Choroid plexus epithelial cell (primary cell): ENCODE measurements at places on chromosomes 1 and 21.

DNA sequence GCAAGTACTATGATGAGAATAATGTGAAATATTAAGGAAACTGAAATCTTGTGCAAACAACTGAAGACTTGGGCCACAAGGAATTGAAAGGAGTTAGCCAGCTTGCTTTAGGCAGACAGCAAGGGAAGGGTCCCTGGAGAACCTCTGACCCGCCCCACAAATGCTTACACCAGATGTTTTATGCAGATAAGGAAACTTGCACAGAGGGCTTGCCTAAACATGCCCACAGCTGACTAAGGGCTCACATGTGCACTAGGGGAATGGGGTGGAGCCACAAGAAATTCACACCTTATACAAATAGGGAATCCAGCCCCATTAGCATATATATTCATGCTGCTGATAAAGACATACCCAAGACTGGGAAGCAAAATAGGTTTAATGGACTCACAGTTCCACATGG, 86.1 kb upstream of the CYYR1 start:
- peak; percentile 1 for DNase-seq

GRCh38 chr1:89087241-89087640, 22.2 kb upstream of the GBP1 start:
- no peak for DNase-seq

DNA sequence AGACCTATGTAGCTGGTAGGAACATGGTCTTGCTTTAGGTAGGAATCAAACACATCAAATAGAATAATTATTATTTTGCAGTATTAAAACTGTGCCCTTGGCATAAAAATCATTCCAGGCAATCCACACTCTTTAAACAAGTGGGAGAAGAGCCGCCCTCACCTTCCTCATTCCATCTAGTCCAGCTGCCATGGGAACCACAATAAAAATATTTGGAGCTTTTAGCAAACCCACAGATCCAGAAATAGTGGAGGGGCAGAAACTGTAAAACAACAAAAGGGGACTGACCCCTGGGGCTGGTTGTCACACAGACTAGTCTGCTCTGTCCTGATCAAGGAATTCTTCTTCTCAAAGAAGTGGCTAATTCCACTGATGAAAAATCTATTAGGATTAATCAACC, 61.6 kb downstream of the PTPRC start:
- no peak for DNase-seq

DNA sequence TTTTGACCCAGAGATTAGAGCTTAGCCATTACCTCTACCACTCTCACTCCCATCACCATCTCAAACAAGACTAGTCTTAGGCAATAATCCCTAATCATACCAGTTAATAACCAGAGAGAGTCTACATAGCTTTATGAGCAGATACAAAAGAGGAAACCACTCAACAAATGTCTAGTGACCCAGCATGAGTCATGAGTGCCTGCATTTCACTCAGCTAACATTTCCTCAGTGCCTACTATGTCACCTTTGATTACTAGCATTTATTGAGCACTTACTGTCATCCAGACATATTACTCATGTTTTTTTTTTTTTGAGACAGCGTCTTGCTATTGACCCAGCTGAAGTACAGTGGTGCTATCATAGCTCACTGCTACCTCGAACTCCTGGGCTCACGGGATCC, 35.9 kb upstream of the GALNT2 start:
- DNase-seq: peak; percentile 8

GRCh38 chr1:53025769-53026112, 36.3 kb upstream of the PODN start:
- DNase-seq: no peak

DNA sequence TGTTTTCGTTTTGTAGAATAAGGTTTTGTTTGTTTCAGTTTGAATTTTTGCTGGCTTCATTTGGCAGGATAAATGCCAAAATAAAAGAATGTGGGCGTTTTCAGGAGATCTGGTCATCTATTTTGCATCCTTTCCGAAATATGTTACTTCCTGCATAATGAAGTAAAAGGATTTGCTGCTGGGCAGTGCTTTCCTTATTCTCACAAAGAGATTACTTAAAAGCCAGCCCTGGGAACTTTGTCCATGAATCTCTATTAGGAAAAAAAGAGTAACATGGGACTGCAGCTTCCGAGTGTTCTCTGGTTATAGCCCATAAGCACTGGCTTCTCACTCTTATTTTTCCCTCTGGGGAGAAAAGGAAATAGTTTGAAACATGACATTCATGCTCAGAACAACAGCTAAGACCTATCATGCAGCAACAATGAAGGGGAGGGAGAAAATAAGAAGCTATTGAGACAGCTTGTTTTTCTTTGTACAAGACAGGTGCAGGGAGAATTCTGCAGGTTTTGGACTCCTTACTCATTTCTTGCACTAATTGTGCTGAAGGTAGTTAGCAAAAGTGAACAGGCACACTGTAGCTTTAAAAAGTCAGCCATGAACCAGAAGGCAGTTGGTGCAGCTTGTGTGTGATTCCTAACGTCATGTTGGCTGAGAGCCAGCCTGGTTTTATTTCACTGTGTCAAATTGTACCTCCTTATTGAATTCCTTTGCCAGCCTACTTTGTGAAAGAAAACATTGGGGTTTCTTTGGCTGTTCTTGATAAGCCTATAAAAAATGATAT, at the start of gene SAMD13:
TSS of gene SAMD13 (plus strand) at position 705 of the 781 bp plus-strand sequence. CDS start 1,527 bp downstream, outside the sequence.
- peak; percentile 85 for DNase-seq

- DNase-seq: no peak
Measured at GRCh38 chr1:157307491-157307890, 169.3 kb upstream of the ETV3 start.

- DNase-seq: no peak
Measured at GRCh38 chr1:14875524-14876509, 277.3 kb downstream of the KAZN start.

- DNase-seq: peak; percentile 70
Measured at GRCh38 chr1:110235834-110236682, 25.9 kb downstream of the KCNC4 start.

- DNase-seq: no peak
Measured at GRCh38 chr1:59125676-59126320, 171.1 kb upstream of the FGGY start.

GRCh38 chr21:29904359-29905282, 35.2 kb downstream of the GRIK1 start:
- peak; percentile 72 for DNase-seq

GRCh38 chr1:114468710-114469468, 42.1 kb downstream of the TRIM33 start:
- DNase-seq: peak; percentile 57

GRCh38 chr1:182101415-182102042, 40.0 kb upstream of the ZNF648 start:
- DNase-seq: no peak
